ENCODE measurements at places on chromosomes 13 and 19. TPM values are rescaled to one million over a fixed set of nuclear protein-coding genes. Genes with fewer than 3 reads are reported as not detected.

Gene SHKBP1
- total RNA-seq = 30.5 TPM

DNA sequence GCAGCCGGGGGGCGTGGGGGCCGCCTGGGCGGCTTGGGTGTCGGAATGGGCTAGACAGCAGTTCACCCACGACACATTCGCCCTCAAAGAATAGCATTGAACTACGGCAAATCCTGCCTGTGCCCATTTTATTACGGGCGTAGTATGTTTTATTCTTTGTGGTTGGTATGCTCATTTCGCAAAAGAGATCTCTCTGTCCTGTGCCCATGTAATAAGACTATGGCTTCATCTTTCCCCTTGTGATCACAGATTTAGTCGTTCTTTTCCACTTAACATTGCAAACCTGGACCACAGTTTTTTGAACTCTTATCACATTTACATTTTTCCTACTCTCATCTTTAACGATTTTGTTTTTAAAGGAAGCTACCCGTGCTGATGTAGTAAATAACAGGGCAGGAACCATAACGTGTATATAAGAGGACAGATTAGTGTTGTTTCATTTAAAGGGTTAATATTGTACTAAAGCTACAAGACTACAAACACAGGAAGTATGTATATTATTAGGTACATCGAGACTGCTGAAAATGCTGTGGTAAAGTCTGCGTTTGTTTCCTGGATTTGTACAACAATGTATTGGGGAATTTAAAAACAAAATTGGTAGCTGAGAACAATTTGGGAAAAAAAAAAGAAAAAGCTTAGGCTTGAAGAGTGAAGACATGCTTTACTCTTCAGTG lies 3.2 kb upstream of the MYCBP2 start:
- DNase-seq = no peak

- peak; percentile 93 for DNase-seq
Observed at GRCh38 chr19:7460562-7460966, 28.3 kb downstream of the PEX11G start.

DNA sequence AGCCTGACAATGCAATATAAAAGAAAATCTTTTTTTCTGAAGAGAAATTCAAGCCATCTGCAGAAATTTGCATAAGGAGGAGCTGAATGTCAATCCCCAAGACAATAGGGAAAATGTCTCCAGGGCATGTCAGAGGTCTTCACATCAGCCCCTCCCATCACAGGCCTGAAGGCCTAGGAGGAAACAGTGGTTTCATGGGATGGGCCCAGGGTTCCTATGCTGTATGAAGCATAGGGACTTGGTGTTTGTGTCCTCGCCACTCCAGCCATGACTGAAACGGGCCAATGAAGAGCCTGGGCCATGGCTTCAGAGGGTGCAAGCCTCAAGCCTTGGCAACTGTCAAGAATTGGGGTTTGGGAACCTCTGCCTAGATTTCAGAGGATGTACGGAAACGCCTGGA lies 883.5 kb downstream of the UQCRFS1 start:
- no peak for DNase-seq

DNA sequence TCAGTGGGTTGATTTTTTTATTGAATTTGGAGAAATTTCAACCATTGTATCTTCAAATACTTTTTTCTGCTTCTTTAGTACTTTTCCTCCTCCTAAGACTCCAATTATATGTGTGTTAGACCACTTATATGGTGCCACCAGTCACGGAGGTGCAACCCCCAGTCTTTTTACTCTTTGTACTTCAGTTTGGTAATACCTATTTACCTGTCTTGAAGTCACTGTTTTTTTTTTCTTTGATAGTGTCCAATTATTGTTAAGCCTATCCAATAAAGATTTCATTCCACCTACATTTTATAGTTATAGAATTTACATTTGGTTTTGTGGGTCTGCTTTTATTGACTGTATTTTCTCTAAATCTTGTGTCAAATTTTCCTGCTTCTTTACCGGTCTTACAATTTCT lies 14.9 kb downstream of the ZNF283 start:
- no peak for DNase-seq

Gene CYP4F8
- not detected for total RNA-seq

GRCh38 chr19:50402544-50403301 lies 16.0 kb upstream of the SPIB start:
- DNase-seq = no peak

Gene FLT1
- total RNA-seq = 1.4 TPM

Gene S1PR5
- total RNA-seq = 10.3 TPM

DNA sequence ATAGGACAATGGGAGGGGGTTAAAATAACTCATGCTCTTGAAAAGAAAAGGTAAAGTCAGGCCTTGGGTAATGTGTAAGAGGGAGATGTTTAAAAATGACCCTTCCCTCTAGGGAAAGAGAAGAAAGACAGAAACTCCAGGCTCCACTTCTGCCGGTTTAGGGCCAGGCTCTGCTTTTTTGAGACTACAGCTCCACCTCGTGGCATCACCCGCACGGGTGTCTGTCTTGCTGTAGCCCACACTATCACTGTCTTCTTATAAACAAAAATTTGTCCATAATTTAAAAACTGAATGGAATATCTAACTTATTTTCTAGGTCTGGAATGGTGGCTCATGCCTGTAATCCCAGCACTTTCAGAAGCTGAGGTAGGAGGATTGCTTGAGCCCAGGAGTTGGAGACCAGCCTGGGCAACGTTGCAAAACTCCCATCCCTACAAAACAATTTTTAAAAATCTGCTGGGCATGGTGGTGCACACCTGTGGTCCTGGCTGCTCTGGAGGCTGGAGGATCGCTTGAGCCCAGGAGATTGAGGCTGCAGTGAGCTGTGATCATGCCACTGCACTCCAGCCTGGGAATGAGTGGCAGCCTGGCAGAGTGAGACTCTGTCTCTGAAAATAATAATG lies 65.1 kb upstream of the GTF3A start:
- DNase-seq = peak; percentile 62

- no peak for DNase-seq
Observed at GRCh38 chr19:18558202-18558555, 509 bp downstream of the KXD1 start.

- peak; percentile 88 for DNase-seq
Observed at GRCh38 chr19:9309974-9310446, 372 bp upstream of the ZNF699 start.

GRCh38 chr13:97226788-97227627 lies 4.9 kb downstream of the MBNL2 start:
- no peak for DNase-seq

DNA sequence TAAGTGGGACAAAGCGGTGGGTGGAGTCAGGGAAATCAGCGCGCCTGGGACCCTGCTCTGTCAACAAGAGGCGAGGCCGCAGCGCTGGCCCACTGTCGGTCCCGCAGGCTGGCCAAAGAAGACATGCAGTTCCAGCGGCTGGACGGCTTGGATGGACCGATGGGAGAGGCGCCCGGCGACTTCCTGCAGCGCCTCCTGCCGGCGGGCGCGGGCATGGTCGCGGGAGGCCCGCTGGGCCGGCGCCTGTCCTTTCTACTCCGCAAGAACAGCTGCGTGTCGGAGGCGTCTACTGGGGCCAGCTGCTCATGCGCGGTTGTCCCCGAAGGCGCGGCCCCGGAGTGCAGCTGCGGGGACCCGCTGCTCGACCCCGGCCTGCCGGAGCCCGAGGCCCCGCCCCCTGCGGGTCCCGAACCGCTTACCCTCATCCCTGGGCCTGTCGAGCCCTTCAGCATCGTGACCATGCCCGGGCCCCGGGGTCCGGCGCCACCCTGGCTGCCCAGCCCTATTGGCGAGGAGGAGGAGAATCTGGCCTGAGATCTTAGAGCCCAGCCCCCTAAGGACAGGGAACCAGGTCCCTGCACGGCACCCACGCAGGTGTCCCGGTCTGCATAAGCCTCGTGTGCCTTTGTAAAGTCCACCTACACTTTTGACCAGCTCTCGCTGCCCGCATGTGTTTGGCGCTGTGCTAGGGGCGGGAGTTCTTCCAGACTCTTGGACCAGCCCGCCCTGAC lies 6.1 kb downstream of the BEST2 start:
- peak; percentile 58 for DNase-seq

Gene FAM216B
- total RNA-seq = not detected

- DNase-seq = no peak
Observed at GRCh38 chr19:31387717-31388301, 38.6 kb upstream of the TSHZ3 start.

Gene SIGLEC6
- total RNA-seq = not detected

GRCh38 chr19:55301459-55302317 lies 17.9 kb downstream of the BRSK1 start:
- peak; percentile 73 for DNase-seq

DNA sequence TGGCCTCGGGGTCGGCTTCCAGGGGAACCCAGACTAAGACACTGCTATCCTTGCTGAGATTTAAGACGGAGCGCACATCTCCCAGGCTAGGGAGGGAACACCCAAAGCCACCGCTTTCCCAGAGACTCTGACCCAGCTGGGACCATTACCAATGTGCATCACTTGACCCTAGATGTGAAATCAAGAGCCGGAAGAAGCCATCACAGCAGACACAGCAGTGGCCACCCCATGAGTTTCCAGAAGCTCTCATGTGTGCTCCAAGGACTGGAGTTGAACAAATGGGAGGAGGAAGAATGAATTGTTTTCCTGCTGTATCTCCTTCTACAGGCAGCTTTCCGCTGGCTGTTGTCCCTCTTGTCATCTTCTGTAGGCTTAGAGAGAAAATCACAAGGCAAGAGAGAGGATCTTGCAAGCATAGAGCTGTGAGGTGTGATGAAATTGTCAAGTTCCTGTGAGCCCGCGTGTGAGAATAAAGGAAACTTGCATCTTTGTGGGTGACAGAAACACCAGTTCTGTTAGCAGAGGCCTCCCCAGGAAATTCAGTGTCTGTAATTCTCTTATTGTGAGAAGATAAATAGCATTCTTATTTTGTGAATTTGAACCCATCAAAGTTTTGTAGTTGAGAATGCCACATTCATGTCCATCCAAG lies 711.8 kb downstream of the UQCRFS1 start:
- no peak for DNase-seq

- DNase-seq = peak; percentile 92
Observed at GRCh38 chr19:39430675-39431593, 4.8 kb downstream of the RPS16 start.

Gene ZNF443
- total RNA-seq = 2.2 TPM

DNA sequence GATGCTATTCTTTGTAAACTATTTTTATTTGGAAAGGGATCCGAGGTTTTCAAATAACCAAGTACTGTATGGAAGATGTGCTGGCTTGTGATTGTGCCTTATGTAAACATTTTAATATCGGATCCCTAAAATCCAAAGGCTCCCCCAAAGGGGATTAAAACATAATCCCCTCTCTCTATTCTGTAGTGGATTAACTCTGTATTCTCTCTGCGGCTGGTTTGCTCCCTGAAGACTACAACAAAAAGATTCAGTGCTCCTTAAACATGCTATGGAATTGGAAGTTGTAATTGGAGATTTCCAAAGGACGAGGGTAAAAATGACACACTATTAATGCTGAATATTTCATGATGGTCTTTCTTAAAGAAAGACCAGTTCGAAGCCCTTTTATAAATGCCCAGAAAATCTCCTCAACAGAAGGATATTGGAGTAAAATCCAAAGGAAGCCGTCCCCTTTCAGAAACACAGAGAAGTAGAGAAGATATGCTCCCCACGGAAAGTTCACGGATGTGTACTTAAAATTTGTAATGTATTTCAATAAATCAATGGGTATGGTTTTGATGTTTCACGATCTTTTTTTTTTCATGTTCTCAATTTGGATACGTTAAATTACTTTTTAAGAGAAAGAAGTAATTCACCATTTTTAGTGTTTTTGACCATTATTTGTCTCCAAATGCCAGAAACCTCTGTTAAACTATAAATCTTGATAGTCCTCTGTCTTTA lies 6.5 kb downstream of the MAB21L1 start:
- no peak for DNase-seq

DNA sequence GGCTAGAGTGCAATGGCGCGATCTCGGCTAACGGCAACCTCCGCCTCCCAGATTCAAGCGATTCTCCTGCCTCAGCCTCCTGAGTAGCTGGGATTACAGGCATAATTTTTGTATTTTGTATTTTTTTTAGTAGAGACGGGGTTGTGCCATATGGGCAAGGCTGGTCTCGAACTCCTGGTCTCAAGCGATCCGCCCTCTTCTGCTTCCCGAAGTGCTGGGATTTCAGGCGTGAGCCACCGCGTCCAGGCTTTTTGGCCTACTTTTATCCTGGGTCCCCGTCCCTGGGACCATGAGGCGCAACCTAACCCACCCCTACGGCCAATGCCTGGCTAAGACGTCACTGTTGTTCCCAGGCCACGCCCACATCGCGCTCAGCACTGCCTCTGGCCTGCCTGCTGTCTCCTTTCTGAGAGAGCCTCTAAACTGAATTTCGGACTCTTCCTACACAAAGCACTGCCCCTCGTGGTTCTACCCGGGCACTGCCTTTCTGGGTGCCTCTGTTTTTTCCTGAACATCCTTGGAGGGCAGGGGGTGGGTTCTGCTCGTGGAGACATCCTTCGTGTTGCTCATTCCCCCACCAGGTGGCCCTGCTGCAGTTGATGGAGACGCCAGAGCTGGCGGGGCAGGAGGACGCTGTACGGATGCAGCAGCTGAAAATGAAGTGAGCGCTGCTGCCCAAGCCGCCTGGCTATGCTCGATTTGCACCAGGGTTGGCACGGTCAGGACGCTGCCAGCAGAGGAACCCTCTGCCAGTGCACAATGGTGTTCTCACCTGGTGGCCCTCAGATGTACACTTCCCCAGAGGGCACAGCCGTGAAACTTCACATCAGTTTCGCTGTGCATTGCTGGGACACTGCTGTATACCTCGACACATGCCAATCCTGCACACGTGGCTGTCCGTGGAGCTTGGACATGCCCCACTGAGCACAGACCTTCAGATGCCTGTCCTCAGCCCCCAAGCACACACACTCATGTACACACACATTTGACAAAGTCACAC lies 2.0 kb downstream of the REX1BD start:
- no peak for DNase-seq

- DNase-seq = no peak
Observed at GRCh38 chr19:45218911-45219743, 26.1 kb downstream of the EXOC3L2 start.

Gene GDF15
- total RNA-seq = 3.3 TPM

- DNase-seq = no peak
Observed at GRCh38 chr13:20129076-20129475, 31.8 kb downstream of the GJA3 start.

Gene SARS2
- 15.4 TPM for total RNA-seq

DNA sequence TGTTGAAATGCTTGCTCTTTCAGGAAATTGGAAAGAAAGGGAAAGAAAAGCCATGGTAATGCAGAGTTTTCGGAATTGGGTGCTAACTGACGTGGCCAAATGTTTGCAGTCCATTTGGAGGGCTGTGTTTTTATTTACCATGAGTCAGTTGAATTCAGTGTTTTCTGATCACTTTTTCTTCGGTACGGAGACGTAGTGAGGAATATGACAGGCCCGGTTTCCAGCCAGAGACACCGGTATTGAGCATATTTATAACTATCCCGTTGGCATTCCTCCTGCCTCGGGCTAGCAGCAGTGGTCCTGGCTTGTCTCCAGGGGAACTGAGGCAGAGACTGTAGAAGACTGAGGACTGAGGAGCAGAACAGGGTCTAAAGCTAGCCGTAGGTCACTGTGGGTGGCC lies 1.0 kb downstream of the CDC16 start:
- no peak for DNase-seq

Gene TEX29
- total RNA-seq = not detected

DNA sequence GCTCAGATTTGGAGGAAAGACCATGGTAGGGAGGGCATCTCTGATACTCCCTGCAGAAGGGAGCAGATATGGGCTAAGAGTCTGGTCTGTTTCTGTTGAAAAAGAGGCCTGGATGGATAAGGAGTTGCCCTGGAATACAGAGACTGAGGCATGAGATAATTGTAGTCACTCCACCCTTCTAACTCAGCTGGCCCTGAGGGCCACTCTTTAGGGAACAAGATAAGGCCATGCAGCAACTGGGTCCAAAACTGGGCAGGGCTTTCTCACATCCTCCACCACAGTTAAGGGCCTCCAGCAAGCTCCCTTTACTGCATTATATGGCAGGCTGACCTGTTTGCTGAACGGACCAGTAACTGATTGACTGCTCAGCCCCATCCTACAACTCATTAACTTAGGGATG lies 1.3 kb downstream of the ZNF749 start:
- DNase-seq = no peak

Data from M059J (cell line).